Stimulated activated CD8-positive, alpha-beta memory T cell treated with anti-CD3 and anti-CD28 coated beads, Interleukin-15, amount 100 ng/mL, for 4 hours (primary cell): ENCODE measurements at places on chromosomes 5 and 9.

DNA sequence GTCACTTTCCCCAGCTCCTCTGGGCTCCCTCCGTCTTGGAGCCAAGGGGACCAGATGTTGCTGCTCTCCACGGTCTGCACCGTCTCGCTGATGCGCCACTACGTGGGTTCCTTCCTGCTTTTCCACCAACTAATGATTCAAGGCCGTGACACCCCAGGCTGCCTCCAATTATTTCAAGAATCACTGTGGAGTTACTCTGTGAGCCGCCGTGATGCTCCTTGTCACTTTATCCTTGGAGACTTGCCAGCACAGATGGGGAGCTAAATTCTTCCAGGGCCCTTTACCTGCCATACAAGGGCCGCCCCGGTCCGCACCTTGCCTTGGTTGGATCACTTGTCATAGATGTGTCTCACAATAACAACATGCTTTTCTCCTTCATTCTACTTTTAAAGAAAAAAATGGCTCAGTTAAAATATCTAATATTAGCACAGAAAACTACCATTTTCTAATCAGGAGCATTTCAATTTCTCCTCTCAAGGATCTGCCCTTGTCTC lies 202.0 kb downstream of the FSTL4 start:
- no peak for DNase-seq

GRCh38 chr5:10904862-10905432 lies 143.9 kb upstream of the DAP start:
- DNase-seq, result no peak

DNA sequence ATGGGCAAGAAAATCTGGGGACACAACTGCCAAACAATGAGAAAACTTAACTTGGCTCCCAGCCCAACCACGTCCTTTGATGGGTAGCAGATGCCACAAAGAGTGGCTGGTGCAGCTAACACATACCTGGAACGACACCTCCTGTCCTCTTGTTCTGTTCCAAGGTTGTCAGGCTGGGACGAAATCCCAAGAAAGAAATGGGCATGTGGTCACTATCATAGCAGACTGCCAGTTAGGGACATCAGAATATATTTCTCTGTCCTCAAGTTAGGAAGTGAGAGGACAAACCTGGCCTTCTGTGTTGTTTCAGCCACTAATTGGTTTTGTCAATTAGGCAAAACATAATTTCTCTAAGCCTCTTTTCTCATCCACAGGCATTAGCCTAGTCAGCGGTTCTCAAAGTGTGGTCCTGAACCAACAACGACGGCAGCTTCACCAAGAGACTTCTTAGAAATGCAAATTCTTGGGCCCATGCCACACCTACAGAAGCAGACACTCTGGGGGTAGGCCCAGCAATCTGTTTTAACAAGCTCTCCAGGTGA lies 63.4 kb downstream of the RAPGEF1 start:
- no peak for DNase-seq

GRCh38 chr5:179254638-179255271 lies 90.5 kb downstream of the ADAMTS2 start:
- DNase-seq, result no peak

DNA sequence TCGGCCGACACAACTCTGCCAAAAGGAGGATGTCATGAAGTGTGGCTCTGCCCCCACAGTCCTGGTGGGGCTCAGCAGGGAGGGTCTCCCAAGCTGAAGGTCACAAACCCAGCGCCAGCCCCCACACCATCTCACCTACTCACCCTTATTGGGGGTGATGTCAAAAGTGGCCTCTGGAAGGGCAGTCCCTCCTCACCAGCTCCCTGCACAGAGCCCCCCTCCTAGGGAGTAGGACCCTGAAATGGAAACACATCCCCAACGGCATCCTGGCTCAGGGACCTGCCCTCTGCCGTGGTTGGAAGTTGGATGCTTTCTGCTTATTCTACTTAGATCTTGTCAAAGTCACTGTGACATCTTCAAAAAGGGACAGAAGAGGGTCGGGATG lies 89.5 kb downstream of the NSUN2 start:
- no peak for DNase-seq

GRCh38 chr5:110224050-110224449 lies 502.4 kb downstream of the TMEM232 start:
- no peak for DNase-seq

GRCh38 chr9:81705578-81705977 lies 16.2 kb upstream of the TLE1 start:
- DNase-seq, result no peak
